Neural crest cell (in vitro differentiated cells): ENCODE measurements at places on chromosomes 4 and X. TPM values are rescaled to one million over a fixed set of nuclear protein-coding genes. Genes with fewer than 3 reads are reported as not detected.

GRCh38 chr4:152456609-152457008 is 79.3 kb downstream of the FBXW7 start:
- no peaks in the 10 kb centered on the region for H3K36me3 ChIP-seq
- H3K4me1 ChIP-seq: peaks cover 13% of the 10 kb centered on the region
- no peak for DNase-seq

DNA sequence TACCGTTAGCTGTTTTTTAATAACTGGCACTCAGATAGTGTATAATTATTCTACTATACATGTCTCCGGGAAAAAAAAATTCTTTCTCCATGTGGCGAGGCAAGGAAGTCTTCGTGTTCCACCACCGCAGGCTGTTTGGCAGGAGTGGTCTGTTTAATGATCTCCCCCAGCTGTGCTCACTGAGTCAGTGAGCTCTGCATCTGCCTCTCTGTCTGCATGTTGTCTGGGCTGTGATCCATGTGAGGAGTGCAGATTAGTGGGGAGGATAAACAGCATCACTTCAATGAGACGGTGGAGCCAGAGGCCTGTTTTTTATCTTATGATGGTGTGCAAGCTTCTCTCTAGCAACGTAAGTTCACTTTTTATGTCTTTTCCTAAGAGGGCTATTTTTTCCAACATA is 69.8 kb downstream of the RPS3A start:
- H3K4me1 ChIP-seq: peaks cover 18% of the 10 kb centered on the region
- H3K4me3 ChIP-seq: no peak overlapping the region
- H3K27ac ChIP-seq: no peak overlapping the region

DNA sequence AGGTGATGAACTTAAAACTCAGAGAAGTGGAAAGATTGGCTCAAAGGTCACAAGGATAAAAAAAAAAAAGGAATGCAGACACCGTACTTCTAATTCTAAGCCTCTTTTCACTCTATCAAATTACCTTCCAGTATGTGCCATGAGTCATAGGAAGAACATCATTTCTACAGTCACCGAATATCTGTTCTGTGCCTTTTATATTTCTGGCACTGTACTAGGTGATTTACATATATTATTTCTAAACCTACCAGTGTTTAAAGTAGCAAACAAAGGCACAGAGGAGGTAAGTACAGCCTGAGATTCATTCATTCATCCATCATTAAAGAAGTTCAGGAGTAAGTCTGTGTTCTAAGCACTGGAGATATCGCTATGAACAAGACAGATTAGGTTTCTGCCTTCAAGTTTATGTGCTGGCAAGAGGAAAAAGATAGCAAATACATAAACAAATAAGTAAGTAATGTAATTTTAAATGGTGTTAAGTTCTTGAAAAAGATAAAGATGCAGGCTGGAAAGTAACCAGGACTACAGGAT is 65.3 kb downstream of the PALLD start:
- no peak for DNase-seq
- H3K4me1 ChIP-seq: peaks cover 6% of the 10 kb centered on the region
- H3K4me3 ChIP-seq: no peak overlapping the region

GRCh38 chr4:86564795-86565194 is 29.3 kb upstream of the PTPN13 start:
- H3K4me1 ChIP-seq: peaks cover 5% of the 10 kb centered on the region
- H3K27ac ChIP-seq: peak overlapping the region; percentile 37
- H3K27me3 ChIP-seq: no peaks in the 10 kb centered on the region
- no peak overlapping the region for H3K4me3 ChIP-seq

DNA sequence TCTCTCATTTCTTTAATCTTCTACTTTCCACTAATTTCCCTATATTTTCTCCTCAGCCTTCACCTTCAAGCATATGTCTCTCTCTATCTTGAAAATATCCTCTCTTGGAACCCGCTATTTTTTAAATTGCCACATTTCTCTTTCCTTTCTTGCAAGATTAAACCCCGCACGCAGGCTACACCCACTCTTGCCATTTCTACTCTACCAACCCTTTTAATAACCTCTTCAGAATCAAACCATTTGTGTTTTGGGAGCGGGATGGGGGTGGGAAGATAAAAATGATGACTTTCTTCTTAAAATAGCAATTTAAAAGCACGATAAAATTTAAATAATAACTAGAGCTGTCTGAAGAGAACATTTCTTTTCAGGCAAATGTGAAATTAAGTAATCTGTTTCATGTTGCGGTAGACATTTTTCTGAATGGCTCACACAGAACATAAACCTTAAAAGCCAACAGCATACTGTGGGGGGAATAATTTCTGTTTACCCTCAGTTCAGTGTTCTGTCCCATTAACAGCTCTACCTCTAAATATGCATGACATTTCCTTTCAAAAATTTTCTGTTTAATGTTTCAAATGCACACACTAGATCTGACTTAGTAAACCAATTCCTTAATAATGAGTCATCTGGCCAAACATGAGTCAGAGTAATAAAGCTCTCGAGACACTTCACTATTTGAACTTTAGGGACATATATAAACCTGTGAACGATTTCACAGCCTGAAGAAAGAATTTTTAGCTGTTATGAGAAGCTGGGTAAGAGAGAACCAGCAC is 20.5 kb downstream of the ARSJ start:
- no peak overlapping the region for H3K27ac ChIP-seq
- H3K27me3 ChIP-seq: no peaks in the 10 kb centered on the region
- no peak overlapping the region for H3K4me3 ChIP-seq
- H3K36me3 ChIP-seq: no peaks in the 10 kb centered on the region
- DNase-seq: no peak

DNA sequence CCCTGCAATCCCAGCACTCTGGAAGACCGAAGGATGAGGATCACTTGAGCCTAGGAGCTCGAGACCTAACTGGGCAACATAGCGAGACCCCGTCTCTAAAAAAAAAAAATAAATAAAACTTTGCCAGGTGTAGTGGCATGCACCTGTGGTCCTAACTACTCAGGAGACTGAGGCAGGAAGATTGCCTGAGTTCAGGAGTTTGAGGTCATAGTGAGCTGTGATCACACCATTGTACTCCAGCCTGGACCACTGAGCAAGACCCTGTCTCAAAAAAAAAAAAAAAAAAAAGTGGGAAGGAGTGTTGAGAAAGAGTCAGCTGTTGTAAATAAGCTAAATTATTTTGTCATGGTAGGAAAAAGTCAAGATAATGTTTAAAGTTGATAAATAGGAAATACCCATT is 27.5 kb upstream of the IQSEC2 start:
- peaks cover 3% of the 10 kb centered on the region for H3K4me1 ChIP-seq
- H3K4me3 ChIP-seq: no peak overlapping the region
- no peaks in the 10 kb centered on the region for H3K36me3 ChIP-seq
- no peak overlapping the region for H3K27ac ChIP-seq
- peaks cover 3% of the 10 kb centered on the region for H3K27me3 ChIP-seq

DNA sequence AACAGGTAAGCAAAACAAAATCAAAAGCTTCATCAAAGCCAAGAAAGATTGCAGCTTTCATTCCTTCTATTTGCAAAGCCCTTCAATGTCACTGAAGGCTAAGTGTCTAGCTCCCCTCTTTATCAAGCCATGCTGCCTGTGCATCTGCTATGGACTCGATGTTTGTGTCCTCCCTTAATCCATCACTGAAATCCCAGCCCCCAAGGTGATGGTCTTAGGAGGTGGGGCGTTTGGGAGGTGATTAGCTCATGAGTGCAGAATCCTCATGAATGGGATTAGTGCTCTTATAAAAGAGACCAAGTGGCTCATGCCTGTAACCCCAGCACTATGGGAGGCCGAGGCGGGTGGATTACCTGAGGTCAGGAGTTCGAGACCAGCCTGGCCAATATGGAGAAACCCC is 6.9 kb upstream of the TRIM2 start:
- no peak overlapping the region for H3K27ac ChIP-seq
- H3K36me3 ChIP-seq: no peaks in the 10 kb centered on the region
- no peaks in the 10 kb centered on the region for H3K4me1 ChIP-seq
- no peak overlapping the region for H3K4me3 ChIP-seq
- no peak for DNase-seq

GRCh38 chrX:20445109-20445508 is 178.4 kb upstream of the RPS6KA3 start:
- H3K27ac ChIP-seq: no peak overlapping the region
- H3K27me3 ChIP-seq: peaks cover 4% of the 10 kb centered on the region
- H3K4me1 ChIP-seq: peaks cover 4% of the 10 kb centered on the region
- DNase-seq: no peak

- H3K4me3 ChIP-seq: no peak overlapping the region
- no peaks in the 10 kb centered on the region for H3K36me3 ChIP-seq
- no peaks in the 10 kb centered on the region for H3K4me1 ChIP-seq
Observed at GRCh38 chr4:178871476-178871875, 1429.2 kb upstream of the AGA start.

DNA sequence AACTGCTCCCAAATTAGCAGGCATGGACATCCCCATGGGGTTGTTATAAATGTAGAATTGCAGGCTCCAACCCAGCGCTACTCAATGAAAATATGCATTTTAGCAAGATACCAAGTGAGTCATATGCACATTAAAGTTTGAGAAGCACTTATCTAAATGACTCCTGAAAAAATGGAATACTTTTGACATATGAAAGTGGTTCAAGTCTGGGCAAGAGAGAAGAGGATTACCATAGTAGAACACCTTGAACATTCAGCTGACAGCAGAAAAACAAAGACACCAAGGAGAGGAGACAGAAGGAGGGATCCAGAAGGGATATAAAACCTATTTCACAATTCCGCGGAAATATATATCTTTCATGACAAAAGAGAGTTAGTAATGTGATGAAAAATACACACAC is 63.2 kb upstream of the CT83 start:
- no peak for DNase-seq
- no peaks in the 10 kb centered on the region for H3K4me1 ChIP-seq
- no peaks in the 10 kb centered on the region for H3K27me3 ChIP-seq
- H3K4me3 ChIP-seq: no peak overlapping the region
- H3K27ac ChIP-seq: no peak overlapping the region

- peaks cover 17% of the 10 kb centered on the region for H3K36me3 ChIP-seq
- DNase-seq: no peak
- no peak overlapping the region for H3K27ac ChIP-seq
Observed at GRCh38 chr4:88043001-88043400, 35.6 kb downstream of the PKD2 start.

GRCh38 chrX:44062840-44063239 is 89.7 kb upstream of the NDP start:
- no peaks in the 10 kb centered on the region for H3K36me3 ChIP-seq
- no peak overlapping the region for H3K4me3 ChIP-seq
- H3K4me1 ChIP-seq: no peaks in the 10 kb centered on the region
- no peak overlapping the region for H3K27ac ChIP-seq

GRCh38 chrX:130916636-130917422 is 13.8 kb upstream of the ENOX2 start:
- no peaks in the 10 kb centered on the region for H3K36me3 ChIP-seq
- H3K27ac ChIP-seq: no peak overlapping the region
- peak; percentile 69 for DNase-seq
- no peaks in the 10 kb centered on the region for H3K27me3 ChIP-seq
- H3K4me3 ChIP-seq: no peak overlapping the region
- no peaks in the 10 kb centered on the region for H3K4me1 ChIP-seq

GRCh38 chr4:87950493-87950892 is 25.0 kb upstream of the SPP1 start:
- no peak overlapping the region for H3K27ac ChIP-seq
- H3K36me3 ChIP-seq: no peaks in the 10 kb centered on the region
- no peaks in the 10 kb centered on the region for H3K4me1 ChIP-seq

DNA sequence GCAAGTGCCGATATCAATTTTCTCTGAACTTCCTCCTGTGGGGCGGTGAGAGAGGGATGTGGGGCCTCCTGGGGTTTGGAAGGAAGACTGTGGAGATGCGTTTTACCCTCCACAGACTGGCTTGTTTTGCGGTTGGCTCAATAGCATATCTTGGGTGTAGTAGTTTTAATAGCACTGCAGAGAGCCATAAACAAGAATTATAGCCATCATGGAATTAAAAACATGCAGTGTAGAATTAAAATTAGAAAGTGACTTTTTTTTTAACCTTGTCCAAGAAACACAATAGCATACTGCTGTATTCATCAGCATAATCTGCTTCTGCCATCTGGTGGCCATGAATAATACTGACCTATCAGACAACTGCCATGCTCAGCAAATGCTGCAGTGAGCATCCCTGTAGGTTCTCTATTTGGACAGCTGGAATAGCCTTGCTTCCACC is 47.3 kb upstream of the SCML1 start:
- peaks cover 6% of the 10 kb centered on the region for H3K4me1 ChIP-seq
- no peaks in the 10 kb centered on the region for H3K27me3 ChIP-seq
- DNase-seq: peak; percentile 59
- H3K4me3 ChIP-seq: no peak overlapping the region
- no peak overlapping the region for H3K27ac ChIP-seq

GRCh38 chr4:14529653-14530052 is 472.6 kb upstream of the CPEB2 start:
- H3K36me3 ChIP-seq: no peaks in the 10 kb centered on the region
- H3K4me3 ChIP-seq: no peak overlapping the region
- no peaks in the 10 kb centered on the region for H3K27me3 ChIP-seq
- no peak for DNase-seq

DNA sequence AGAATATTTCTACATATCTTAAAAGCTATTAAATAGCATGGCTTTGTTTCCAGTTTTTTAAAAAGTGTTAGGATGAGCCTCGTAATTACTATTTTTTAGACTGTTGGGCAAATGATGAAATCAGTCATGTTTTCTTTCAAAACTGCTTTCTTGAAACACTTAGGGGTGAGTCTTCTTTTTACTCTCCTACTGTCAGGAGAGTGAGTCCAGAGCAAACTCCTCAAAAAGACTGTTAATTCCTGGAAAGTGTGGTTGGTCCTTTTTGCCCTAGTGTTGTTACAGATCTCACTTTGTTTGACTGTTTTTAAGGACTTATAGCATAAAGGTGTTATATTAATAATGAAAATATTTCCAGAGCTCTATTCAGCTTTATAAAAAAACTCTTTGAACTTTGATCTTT is 6.3 kb downstream of the GSTCD start:
- no peak overlapping the region for H3K4me3 ChIP-seq
- peaks cover under 1% of the 10 kb centered on the region for H3K4me1 ChIP-seq
- no peaks in the 10 kb centered on the region for H3K27me3 ChIP-seq
- H3K36me3 ChIP-seq: peaks cover 2% of the 10 kb centered on the region

GRCh38 chr4:41241919-41242318 is 14.8 kb upstream of the UCHL1 start:
- H3K4me3 ChIP-seq: no peak overlapping the region
- H3K4me1 ChIP-seq: no peaks in the 10 kb centered on the region
- DNase-seq: no peak
- no peak overlapping the region for H3K27ac ChIP-seq

- H3K27ac ChIP-seq: no peak overlapping the region
- no peaks in the 10 kb centered on the region for H3K36me3 ChIP-seq
- no peak overlapping the region for H3K4me3 ChIP-seq
- no peak for DNase-seq
- H3K27me3 ChIP-seq: no peaks in the 10 kb centered on the region
Observed at GRCh38 chr4:17030543-17030942, 132.1 kb upstream of the LDB2 start.

- no peak overlapping the region for H3K27ac ChIP-seq
- no peaks in the 10 kb centered on the region for H3K27me3 ChIP-seq
Observed at GRCh38 chrX:40938423-40938822, 146.8 kb upstream of the USP9X start.

CENPVL1 gene
- total RNA-seq: 1.3 and 1.6 TPM in 2 replicates

HSFX3 gene
- not detected in 2 replicates for total RNA-seq

SPANXN3 gene
- not detected in 2 replicates for total RNA-seq

NSUN7 gene
- total RNA-seq: 4.4 and 4.7 TPM in 2 replicates

NRK gene
- 0.26 and 0.32 TPM in 2 replicates for total RNA-seq

EDA gene
- total RNA-seq: 1.8 and 2.5 TPM in 2 replicates

TMEM131L gene
- 36.1 and 36.6 TPM in 2 replicates for total RNA-seq

HTR2C gene
- total RNA-seq: 0.07 and 0.09 TPM in 2 replicates

RXFP1 gene
- total RNA-seq: not detected in 2 replicates

BGN gene
- 80.6 and 85.2 TPM in 2 replicates for total RNA-seq

ADRA2C gene
- 6.1 and 6.8 TPM in 2 replicates for total RNA-seq

TMPRSS11F gene
- not detected in 2 replicates for total RNA-seq

ATOH1 gene
- total RNA-seq: not detected in 2 replicates

IL13RA1 gene
- total RNA-seq: 9.9 and 10.2 TPM in 2 replicates

FGFBP1 gene
- not detected in 2 replicates for total RNA-seq

FGFBP2 gene
- 0.28 TPM in 1 of 2 replicates, not detected in the other for total RNA-seq

DUX4 gene
- not detected in 2 replicates for total RNA-seq

GPR119 gene
- not detected in 2 replicates for total RNA-seq

GATA1 gene
- total RNA-seq: not detected in 2 replicates
